Activated gamma-delta T cell treated with Interleukin-2 at 50 U/mL for 16 hours (primary cell): ENCODE measurements at places on chromosomes 16 and 17.

DNA sequence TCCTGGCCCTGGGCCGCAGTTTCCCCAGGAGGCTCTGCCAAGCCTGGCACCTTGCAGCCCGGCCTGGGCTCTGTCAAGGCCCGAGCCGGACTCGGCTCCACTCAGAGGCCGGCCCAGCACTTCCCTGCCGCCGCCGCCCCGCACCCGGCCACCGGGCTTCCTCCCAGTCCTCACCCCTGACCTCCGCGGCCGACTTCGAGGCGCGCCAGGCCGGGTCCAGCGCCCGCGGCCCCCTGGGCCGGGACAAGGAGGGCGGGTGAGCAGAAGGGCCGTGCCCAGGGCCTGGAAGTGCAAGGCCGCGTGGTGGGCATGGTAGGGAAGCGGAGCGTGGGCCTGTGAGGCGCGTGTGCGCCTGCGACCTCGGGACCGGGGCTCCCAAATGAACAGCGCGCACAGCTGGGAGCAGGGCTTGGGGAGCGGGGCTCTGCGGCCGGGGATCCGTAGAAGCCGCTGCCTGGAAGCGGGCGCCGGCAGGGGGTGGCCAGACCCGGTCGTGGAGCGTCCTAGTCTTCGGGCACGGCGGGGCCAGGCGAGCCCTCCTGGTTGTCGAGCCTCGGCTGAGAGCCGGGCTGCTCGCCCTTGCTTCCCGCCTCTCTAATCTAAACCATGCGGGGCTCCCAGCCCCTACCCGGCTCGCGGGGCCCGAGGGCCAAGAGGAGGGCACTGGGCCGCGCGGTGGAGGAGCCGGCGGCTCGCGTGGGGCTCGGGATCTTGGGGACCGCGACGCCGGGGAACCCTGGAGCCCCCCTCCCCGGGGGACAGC is 503 bp upstream of the TBX4 start:
- DNase-seq, result no peak

DNA sequence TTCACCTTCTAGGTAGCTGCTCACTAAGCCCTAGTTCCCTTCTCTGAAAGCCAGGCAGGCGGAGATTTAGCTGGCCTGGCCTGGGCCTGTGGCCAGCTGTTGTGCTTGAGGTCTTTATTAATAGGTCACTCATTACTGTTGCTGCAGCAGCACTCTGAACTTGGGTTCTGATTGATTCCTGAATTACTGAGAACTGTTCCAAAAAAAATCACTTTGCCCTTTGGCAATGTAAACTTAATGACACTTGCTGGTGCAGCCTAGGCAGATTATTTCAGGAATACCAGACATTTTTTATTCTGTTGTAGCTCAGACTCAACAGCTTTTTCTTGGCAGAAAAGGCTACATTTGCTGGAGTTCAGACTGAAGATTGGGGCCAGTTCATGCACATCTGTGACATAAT is 2.7 kb downstream of the TOM1L1 start:
- no peak for DNase-seq

DNA sequence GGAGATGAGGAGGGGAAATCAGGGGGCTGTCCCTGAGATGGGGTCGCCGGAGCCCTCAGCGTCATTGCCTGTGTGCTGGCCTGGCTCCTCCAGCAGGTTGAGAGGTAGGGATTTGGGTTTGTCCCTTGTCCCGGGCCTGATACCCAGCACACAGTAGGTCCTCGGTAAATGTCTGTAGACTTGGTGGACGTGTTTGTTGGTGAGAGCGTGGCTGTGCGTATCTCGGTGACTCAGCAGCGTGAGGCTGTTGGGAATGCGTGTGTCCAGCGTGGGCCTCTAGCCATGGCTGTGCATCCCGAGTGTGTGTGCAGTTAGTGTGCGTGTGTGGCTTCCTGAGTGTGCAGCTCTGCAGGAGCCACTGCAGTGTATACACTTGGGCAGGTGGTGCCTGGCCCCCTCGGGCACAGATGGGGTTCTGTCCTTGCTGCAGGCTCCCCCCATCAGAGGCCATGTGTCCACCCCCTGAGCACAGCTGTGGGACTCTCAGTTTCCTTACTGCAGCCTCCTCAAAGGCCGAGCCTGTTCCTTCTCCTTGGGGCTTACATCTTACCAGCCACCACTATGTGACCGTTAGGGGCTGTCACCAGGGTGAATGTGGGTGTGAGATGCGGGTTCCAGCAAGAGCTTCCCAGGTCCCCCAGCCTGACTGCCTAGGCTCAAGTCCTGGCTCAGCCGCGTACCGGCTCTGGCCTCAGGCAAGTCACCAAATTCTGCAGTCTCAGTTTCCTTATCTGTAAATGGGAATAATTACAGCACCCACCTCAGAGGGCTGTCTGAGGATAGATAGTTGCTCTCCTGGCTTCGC is 5.7 kb downstream of the NECAB2 start:
- no peak for DNase-seq

DNA sequence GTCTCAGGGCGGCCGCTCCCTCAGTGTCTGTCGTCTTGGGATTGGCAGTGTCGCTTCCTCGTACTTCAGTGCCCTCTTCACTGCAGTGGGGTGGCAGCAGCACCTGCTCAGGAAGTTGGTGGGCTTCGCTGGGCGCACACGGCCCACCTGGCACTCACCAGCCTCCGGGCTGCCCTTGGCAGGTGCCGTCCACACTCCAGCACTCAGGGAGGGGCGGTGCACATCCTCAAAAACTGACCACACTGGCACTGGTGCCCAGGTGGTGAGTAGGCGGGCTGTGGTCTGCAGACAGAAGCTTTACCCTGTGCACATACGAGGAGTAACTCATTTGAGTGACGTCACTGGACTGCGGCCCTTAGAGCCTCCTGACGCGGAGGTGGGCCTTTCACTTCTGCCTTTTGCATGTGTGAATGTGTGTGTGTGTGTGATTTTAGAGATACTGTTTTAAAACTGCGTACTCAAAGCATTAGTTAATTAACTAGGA is 94.6 kb downstream of the BANP start:
- no peak for DNase-seq

DNA sequence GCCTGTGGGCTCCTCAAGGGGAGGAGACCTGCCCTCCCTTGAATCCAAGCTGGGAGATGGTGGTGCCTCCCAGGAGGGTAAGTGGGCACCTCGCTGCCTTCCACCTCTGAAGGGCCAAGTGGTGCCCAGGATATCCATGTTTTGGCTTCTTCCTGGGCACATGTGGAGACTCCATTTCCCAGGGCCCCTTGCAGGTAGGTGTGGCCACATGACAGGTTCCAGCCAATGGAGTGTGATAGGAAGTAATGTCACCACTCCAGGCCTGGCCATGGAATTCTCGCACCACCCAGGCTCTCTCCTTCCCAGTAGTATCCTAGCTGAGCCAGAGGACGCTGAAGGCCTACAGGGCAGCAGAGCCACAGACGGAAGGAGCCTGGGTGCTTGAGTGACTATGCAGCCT is 17.6 kb upstream of the PEMT start:
- no peak for DNase-seq

- DNase-seq, result no peak
Observed at GRCh38 chr17:81909966-81910839, 996 bp downstream of the PCYT2 start.

- no peak for DNase-seq
Observed at GRCh38 chr17:1323336-1323735, 43.9 kb downstream of the TRARG1 start.

DNA sequence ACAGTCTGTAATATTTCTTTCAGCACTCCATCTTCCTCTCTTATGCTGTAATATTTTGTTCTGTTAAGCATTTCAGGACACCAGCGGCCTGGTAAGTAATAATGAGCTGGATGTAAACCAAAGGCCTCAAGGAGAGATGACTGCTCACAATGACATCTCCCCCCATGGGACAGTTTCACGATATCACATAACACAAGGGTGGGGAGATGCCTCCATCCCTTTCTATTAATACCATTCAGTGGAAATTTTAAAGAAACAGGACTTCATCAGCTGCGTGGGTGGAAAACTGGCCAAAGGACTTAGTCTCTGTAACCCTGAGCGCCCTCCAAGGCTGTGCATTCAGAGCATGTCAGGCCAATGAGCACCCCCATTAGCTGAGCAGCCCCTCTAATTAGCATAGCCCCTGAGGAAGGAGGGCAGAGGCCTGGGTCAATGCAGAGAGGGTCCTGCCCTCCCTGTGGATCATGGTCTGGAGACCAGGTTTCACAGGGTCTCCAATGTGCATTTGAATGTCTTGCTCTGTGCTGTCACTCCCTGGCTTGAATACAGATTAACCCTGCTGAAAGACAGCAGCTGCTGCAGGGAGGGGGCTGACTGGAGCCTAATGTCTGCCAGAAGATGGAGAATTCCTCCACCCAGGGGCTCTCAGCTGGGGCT is 156.4 kb downstream of the HS3ST2 start:
- DNase-seq, result no peak
